Panc1 (cell line): ENCODE measurements at places on chromosomes 6 and 20. TPM values are rescaled to one million over a fixed set of nuclear protein-coding genes. Genes with fewer than 3 reads are reported as not detected.

DNA sequence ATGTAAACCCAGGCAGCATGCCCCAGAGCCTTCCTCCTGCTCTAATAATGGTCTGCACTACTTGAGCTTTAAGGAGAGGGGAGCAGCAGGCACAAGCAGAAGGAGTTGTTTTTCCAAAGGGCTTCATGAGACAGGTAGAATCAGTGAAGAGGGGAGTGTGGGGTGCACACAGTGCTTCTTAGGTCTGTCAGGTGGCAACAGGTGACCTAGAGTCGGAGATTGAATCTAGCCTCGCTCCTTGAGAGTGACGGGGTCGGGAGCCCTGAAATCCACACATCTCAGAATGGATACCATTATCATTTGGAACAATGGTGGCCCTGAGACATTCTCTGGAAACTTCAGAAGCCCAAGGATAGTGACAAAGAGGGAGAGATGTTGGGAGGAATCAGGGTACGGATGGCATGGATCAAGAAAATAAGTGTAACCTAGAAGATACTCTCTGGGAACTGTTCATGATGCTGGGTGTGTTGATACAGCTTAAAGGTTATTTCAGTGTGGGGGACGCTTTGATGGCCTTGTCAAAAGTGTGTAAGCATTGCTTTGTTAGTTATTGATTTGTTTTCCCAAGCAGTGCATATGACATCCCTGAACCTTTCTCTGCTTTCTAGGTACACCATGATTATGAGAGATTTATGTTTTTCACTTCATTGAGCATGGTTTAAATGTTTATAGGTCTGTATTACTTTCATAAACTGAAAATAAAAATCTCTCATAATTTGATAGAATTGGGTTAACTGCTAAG is 77.8 kb upstream of the L3MBTL3 start:
- no peak for DNase-seq

DEF6 gene
- 0.59 TPM for total RNA-seq

DNA sequence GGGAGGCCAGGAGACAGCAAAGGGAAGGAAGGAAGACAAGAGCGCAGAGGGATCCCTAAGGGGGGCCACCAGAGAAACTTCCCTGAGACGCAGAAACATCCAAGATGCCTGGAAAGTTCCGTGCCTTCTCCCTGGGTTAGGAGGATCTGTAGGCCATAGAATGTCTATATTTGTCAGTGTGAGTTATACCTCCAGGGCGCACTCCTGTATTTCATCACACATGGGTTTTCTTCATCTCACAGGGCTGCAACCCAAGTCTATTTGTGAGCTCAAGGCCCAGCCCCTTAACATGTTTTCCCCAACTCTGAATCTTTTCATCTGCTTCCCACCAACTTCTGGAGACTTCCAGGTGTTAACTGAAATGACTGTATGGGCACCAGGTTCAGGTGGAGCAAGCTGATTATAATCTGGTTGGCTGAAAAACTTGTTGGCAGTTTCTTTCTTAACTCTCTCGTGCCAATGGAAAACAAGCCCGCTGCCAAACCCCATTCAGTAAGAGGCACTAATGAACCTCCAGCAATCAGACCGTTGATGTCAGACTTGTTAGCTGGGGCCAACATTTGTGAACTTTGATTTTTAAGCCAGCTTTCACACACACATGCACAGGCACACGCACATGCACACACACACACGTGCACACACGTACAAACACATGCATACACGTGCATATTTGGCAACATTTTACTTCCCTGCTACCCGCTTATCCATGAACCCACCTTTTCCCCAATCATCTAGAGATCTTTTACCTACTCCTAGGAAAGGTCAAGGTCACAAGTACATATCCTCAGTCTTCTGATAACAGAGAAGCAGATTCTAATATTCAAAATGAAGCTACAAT is 247.5 kb upstream of the GMDS start:
- DNase-seq: no peak

DNA sequence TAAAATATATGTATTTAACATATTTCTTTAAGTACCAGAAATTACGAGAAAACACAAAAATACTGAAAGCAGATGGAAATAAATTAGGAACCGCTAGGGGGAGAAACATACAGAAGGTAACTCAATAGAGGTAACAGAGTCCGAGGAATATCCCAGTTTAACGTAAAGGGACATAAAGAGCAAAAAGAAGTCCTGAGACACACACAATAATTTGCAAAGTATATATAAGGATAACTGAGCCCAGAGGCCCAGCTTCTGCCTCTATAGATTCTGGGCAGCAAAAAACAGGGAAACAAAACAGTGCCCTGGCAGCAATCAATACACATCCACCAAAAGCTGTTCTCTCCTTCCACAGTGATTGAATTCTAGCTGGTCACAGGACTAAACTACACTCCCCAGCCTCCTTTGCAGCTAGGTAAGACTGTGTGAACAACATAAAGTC is 15.1 kb downstream of the TBC1D32 start:
- DNase-seq: no peak

DNA sequence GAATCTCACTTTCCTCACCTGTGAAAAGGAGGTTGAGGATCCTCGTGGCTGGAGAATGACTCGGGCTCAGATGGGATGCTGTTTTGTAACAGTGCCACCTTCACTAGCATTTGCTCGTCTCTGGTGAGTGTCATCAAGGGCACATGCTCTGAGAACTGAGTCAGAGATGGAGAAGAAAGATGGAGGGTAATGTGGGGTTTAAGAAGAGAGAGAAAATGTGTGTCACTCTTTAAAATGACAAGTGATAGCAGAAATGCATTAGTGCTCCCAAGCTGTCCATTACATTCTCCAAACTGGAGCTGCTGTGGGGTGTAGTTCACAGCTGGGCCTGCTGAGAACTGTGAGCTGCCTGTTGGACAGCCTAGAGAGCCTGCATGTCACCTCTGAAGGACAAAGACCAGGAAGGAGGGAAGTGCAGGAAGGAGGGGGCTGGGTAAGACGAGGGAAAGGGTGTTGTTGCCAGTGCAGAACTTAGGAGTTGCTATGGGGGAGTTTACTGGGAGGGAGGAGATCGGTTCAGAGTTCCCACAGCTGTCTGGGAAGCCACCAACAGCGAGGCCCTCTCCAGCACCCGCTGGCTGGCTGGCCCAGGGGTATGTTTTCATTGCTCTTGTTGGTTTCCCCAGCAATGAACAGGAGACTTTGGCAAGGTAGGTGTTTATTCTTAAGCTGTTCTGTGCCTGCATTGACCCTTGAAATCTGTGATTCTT is 19.8 kb downstream of the GMPR start:
- no peak for DNase-seq

- DNase-seq: no peak
These were observed 75.5 kb upstream of the TINAG start for GRCh38 chr6:54232703-54233102.

PTPRT gene
- not detected for total RNA-seq

- no peak for DNase-seq
These were observed 114.6 kb downstream of the LCA5 start for GRCh38 chr6:79422666-79423065.

CCN6 gene
- 3.0 TPM for total RNA-seq

DNA sequence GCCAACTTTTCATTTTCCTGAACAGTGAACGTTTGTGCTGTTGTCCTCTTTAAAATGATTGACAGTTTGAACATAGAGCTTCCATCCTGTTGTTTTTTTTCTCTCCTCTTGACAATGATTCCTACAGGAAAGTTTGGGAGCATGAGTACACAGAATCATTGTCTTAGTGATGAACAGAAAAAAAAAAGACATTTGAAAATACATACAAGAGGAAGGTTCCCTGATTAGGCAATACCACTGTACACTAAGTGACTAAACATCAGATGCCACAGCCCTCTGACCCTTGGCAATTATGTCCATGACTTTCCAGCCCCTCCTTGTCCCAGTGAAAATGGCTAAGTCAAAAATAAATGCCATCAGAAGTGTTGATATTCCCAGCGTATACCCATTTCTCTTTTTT is 71.5 kb downstream of the RTN4IP1 start:
- DNase-seq: no peak

DNA sequence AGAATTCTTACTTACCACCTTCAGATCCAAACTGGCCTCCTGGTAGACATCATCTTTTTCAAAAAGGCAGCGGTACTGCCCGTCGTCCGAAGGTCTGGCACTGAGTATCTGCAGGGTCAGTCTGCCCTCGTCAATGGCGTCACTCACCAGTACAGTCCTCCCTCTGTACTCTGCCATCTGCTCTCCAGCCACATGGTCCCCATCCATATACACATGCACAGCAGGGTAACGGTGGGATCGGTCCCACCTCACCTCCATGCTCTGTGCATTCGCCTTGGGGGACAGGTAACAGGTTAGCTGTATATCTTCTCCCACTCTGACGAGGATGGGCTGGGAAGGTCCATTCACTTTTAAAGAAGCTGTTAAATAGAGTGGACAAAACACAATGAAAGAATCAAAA is 11.0 kb downstream of the BTNL2 start:
- DNase-seq: no peak

GRCh38 chr6:74720923-74721322 is 484.9 kb downstream of the COL12A1 start:
- DNase-seq: no peak

GRCh38 chr20:51387125-51387875 is 155.2 kb downstream of the NFATC2 start:
- no peak for DNase-seq

- no peak for DNase-seq
These were observed 1.1 kb upstream of the TMEM74B start for GRCh38 chr20:1185790-1186334.

DNA sequence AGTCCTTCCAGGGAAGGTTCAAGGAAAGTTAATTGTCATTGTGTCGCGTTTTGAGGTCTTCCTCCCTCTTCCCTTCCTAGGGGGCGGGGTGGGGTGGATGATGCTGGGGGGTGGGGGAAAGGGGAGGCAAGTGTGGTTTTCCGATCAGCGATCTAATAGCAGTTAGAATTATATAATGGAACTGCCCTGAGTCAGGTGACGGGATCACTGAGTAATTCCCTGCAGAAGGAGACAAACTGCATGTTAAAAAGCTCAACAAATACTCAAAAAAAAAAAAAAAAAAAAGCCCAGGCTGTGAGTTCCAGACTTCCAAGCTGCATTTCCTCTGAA is 240.4 kb downstream of the PHACTR1 start:
- DNase-seq: no peak

DNA sequence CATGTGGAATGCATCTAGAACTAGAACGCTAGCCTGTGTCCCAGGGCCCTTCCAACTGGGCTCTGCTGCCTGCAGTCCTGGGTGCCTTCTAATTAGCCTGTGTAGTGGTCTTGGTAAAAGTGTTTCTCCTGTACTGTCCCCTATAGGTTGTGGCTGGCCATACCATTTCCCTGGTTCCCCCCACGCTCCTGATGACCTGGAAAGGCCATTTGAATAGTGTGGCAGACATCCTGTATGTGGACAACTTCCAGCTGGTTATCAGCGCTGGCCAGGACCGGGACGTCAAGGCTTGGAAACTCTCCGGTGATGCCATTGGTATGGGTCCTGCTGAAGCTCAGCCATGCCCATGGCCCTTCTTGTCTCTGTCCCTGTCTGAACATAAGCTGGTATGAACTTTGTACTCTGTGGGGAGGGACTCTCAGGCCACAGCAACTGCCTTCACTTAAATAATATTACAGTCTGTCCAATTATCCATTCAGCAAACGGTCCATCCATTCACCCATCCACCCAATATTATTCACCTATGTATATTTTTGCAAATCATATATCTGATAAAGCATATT is 60.7 kb downstream of the SUN5 start:
- DNase-seq: no peak

DNA sequence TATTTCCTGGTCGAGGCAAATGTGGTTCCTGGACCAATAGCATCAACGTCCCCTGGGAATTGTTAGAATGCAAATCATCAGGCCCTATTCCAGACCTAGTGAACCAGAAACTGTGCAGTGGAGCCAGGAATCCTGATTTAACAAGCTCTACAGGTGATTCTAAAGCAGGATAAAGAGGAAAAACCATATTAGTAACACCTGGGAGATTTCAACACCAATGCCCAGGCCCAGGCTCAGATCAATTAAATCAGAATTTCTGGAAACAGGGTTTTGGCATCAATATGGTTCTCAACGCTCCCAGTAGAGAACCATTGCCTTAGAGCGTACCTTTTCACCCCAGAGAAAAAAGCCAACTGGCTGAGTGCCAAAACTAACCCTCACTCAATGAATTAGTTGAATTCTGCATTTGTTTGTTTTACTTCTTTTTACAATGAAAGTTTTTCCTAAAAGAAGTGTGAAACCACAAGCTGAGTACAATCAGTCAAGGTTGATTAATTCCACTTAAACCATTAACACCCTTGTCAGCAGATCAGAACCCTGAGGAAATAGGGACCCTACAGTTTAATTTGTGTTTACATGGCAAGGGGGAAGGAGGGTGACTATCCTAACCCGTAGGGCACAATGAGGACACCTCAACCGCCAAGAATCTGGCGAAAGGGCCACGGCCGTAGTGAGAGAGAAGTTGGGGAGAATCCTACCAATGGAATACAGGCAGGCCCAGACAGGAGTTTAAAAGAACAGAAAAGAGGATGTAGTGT is 34.9 kb upstream of the LOC128125822 start:
- DNase-seq: no peak

LAMA4 gene
- total RNA-seq: 11.9 TPM

SLC17A2 gene
- not detected for total RNA-seq

COL9A3 gene
- total RNA-seq: 46.6 TPM

GRCh38 chr6:145228962-145229582 is 506.2 kb downstream of the EPM2A start:
- DNase-seq: no peak

OXT gene
- total RNA-seq: not detected

GRCh38 chr6:168457653-168457934 is 16.6 kb downstream of the SMOC2 start:
- DNase-seq: no peak

GRCh38 chr6:13462458-13463327 is 24.7 kb downstream of the GFOD1 start:
- no peak for DNase-seq

TMEM14B gene
- total RNA-seq: 180 TPM

ZNF311 gene
- 0.39 TPM for total RNA-seq

ANKRD6 gene
- total RNA-seq: 2.4 TPM

GRCh38 chr6:170435766-170436165 is 117.3 kb downstream of the PSMB1 start:
- DNase-seq: no peak

DNA sequence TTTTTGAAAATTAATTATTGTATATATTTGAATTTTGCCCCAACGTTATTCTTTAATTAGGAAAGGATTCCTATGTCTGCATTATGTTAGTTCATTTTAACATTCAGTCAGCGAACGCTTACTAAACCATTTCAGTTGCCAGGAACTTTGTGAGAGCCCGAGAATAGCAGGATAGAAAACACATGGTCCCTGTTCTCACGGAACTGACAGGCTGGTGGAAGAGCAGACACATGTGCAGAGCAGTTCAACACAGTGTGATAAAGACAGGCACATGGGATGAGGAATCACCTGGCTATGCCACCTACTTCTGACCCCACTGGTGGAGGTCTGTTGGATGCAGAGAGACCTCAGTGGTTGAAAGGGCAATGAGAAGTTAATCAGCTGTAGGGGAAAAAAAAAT is 367.2 kb downstream of the EPM2A start:
- no peak for DNase-seq
